ENCODE measurements at places on chromosomes 5 and 9. TPM values are rescaled to one million over a fixed set of nuclear protein-coding genes. Genes with fewer than 3 reads are reported as not detected.

Gene STK32A
- not detected for total RNA-seq

Gene NMUR2
- not detected for total RNA-seq

Gene MORN5
- not detected for total RNA-seq

Gene GPRIN1
- 6.5 TPM for total RNA-seq

Gene ORM2
- total RNA-seq = not detected

Gene EIF4E1B
- not detected for total RNA-seq

Gene CATSPER3
- not detected for total RNA-seq

Gene SUSD3
- total RNA-seq = not detected

Gene NDOR1
- 3.6 TPM for total RNA-seq

Gene CD14
- 1.2 TPM for total RNA-seq

Gene TLX3
- not detected for total RNA-seq

Gene PARP8
- 0.46 TPM for total RNA-seq

Gene LECT2
- not detected for total RNA-seq

Gene WDR31
- total RNA-seq = 0.46 TPM

Gene DNLZ
- 15.5 TPM for total RNA-seq

Gene ZNF474
- total RNA-seq = not detected

Gene PRR16
- total RNA-seq = 0.32 TPM

Gene LCN10
- not detected for total RNA-seq

Gene CDH6
- 1.1 TPM for total RNA-seq

Gene C9orf50
- total RNA-seq = not detected

Gene SPINK6
- total RNA-seq = not detected

Gene PDCD1LG2
- 12.0 TPM for total RNA-seq

Gene ZFYVE16
- total RNA-seq = 32.5 TPM

Gene CAVIN4
- 0.65 TPM for total RNA-seq

Gene GLRA1
- not detected for total RNA-seq

Gene CNTFR
- not detected for total RNA-seq
